ENCODE measurements at places on chromosomes 2 and 18.

DNA sequence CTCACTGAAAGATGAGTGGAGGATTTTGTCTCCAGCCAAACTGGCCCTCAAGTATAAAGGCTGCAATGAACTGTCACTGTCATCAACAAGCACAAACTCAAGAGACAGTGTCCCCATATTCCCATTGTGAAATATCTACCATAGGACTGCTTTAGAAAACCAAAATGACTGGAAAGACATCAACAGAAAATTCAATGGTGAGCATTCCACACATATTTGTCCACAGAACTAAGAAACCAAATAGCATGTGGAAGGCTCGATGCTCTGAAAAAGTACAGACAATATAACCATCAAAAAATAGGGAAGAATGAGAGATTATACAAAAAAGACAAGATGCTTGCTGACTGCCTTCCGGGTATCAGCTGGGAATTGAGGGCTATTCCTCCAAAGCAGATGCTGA lies 37.6 kb downstream of the TGFBRAP1 start:
- DNase-seq: no peak

DNA sequence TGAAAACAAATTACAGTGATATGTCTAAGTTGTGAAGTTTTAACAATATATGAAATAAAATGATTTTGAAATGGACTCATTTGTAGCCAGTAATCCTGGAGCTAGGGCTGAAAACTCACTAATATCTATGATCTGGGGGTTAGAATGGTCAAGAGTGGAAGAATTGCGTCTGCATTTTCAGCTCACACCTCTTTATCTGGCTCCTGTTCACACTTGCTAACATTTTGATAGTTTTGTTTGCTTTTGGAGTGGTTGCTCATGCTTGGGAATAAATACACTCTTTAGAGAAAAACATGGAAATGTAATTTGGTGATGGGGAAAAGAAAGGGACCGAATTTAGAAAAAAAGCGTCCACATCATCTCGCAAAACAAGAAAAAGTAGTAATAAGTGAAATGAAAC lies 30.7 kb downstream of the UBE2F start:
- DNase-seq: no peak

- DNase-seq: no peak
Observed at GRCh38 chr18:63162271-63163014, 157.1 kb downstream of the BCL2 start.

GRCh38 chr2:59882279-59882678 lies 671.2 kb downstream of the BCL11A start:
- no peak for DNase-seq

DNA sequence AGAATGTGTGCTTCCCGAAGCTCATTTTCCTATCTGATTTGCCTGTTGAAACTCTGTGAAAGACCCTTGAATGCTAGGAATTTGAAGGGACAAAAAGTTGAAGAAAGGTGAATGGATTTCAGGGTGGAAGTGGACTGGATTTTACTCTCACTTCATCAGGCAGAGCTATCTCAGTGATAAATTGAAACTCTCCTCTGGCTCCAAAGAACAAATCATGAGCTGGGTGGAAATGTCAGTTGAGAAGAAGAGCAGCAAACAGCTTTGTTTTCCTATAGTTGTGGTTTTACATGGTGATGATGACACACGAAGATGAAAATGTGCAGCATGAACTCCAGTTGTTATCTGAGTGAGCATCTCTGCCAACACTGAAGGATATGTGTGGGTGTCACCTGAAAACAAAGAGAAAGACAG lies 34.4 kb downstream of the CD28 start:
- peak; percentile 86 for DNase-seq
